ENCODE measurements at places on chromosomes 13 and 19.

DNA sequence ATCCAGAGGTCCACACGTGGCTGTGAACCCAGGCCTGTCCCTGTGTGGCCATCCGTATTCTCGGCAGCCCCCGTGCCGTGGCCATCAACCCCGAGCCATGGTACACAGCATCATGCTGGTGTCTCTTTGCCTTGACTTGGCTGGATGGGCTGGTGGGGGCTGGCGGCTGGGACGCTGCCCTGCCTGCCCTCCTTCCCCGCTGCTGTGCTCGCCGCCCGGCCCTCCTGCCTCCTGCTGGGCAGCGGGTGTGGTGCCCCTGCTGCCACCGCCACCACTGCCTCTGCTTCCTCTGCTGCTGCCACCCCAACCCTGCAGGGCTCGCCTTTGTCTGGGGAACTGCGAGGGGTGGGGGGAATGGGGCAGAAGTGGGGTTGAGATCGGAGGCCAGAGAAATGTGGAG, 19.7 kb upstream of the EHD2 start:
- no peak for DNase-seq

GRCh38 chr13:30804474-30804873, 69.1 kb downstream of the ALOX5AP start:
- DNase-seq, result no peak

DNA sequence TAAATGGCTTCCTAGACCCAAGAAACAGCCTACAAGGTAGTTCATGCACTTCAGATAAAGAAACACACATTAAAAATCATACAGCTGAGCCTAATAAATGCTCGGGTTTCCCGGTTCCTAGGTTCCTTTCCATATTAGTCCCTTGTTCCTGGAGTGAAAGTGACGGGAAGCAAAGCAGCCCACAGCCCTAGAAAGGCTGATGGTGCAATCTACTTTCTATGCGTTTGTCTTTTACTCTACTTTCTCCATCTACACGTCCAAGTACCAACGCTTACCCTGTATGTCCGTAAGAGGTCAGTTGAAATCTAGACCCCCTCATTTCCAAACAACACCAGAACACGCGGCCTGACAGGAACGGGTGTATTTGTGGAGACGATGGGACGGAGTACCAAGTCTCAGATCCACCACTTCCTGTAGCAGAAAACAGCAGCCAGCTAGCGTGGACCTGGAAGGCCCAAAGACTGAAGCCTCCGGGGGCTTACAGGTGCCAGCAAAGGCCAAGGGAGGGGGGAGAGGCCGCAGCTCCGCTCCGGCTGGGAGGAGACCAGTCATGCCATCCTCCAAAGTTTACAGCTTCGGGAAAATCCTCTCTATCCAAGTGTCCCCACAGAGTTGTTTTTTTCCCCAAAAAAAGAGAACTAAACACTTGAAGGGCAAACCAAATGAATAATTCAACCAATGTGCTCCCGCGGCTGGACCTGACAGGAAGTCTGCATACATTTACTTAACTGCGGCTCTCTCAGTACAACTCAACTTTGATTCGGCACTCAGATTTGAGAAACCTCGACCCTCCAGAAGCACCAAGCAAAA, 34.1 kb downstream of the STK24 start:
- DNase-seq, result no peak

DNA sequence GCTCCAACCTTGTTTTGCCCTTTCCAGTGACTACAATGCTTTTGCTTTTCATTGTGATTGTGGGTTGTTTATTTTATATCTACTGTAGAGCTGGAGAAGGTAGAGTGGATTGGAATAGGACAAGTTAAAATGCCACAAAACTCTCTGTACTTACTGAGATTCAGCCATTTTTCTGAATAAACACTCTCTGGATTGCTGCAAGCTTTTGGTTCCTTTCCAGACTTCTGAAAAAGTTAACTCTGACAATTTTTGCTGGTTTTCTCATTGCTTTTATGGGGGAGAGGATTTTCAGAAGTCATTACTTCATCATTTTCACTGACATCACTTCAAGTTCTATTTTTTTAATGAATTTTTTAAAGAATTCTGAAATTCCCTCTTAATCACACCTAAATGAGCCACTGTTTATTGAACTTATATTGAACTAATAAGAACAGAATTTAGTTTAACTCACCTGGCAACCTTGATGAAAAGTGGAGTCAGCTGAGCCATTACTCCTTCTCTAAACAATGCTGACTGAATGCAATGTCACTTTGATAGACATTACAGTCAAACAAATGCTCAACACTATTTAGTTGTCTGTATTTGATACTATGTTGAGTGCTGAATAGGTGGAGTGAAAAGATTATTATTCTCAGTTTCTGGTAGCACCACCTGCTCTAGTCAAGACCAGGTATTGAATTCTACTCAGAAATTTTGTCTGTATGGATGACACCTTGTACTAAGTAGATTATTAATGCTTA, 303.5 kb downstream of the DLEU7 start:
- no peak for DNase-seq

DNA sequence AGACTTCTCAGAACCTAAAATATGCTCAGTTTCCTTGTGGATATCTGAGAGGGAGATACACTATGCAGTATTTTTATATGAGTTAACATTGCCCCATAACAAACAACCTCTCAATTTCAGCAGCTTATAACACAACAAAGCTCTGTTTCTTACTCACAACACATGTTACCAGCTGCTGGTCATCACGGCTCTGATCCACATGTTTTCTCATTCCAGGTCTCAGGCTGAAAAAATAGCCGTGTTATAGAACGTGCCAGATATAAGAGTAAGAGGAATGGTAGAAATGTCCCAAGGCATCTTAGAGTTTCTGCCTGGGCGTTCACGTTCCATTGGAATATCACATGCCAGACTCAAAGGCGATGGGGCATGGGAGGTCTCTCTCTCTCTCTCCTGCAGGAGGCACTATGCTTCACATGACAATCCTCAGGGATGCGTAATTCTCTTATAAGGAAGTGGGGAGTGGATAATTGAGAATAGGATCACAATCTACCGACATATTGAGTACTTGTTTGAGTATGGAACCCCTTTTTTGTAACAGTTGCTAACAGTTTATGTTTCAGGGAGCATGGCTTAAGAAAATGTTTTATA, 246.6 kb downstream of the NHLRC3 start:
- DNase-seq, result no peak

GRCh38 chr19:57110592-57111328, 9.0 kb upstream of the USP29 start:
- DNase-seq, result no peak

GRCh38 chr19:43735957-43736356, 18.8 kb downstream of the SMG9 start:
- no peak for DNase-seq

DNA sequence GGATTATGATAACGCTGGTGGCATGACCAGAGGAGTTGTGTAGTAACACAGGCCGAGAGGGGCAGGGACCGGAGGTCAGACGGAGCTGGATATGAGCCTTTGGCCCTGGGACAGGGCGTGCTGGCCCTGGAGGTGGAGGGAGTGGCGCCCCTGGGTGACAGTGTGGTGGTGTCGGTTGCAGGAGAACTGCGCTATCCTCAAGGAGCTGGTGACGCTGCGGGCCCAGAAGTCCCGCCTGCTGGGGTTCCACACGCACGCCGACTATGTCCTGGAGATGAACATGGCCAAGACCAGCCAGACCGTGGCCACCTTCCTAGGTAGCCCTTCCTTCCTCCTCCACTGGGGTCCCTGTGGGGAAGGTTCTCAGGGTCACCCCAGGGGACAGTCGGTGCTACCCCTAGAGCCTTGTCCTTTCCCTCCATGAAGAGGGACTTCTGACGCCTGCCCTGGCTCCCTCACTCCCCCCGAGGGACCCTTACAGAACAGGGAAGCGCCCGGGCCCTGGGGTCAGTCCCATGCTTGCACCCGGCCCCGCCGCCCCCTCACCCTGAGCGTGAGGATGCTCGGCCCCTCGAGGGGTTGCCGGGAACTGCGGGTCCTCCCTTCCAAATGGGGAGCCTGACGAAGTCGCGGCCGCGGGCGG, 12.8 kb upstream of the ZNF554 start:
- DNase-seq, result no peak

DNA sequence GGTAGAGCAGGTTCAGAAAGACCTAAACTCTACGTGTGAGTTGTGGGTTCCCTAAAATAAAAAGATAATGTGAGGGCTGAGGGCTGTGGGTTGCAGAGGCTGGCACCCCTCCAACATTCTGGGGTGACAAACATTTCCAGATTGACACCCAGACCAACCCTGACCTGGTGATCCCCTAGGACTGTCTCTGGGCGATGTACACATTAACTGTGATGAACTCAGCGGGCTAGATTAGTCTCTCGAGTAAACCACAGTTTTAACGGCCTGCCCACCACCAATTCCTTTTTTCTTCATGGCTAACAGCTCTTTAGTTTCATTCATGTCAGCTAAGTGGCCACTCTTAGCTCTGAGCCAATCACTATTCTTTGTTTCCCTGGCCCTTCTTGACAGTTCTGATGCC, 24.8 kb downstream of the SIAH3 start:
- no peak for DNase-seq

GRCh38 chr13:108964606-108965005, 335.2 kb downstream of the MYO16 start:
- DNase-seq, result no peak

DNA sequence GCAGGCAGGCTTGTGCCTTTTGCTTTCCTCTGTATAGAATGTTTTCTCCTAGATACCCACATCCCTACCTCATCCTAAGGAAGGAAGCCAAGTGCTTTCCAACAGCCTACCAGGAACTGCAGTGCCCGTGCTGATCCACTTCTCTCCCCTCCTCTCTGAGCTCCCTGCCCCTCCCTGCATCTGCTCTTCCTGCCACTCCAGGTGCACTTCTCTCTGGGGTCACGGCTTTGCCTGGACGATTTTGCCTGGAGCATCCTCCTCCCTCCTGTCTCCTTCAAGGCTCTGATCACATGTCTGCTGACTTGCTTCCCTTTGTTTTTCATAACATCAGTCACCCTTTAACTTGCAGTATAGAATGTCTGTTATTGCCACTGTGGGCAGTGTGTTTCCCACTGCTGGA, 34.7 kb upstream of the IRS2 start:
- DNase-seq, result no peak

DNA sequence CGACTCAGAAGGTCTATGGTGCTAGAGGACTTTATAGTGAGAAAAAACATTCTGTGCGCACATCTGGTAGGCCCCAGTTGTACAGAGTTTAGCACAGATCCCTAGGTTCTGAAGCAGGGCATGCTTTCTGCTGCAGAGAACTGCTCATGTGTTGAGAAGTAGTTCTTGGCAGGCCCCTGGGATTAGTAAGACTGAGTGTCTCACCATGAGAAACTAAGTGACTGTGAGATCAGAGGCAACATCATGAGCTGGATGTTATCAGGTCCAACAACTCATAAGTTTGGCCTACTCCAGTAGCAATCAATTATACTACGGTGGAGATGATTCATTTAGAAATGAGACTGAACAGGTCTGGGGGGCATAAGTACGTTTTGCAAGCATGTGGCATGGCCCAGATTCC, 507.4 kb upstream of the KLF12 start:
- DNase-seq, result no peak

DNA sequence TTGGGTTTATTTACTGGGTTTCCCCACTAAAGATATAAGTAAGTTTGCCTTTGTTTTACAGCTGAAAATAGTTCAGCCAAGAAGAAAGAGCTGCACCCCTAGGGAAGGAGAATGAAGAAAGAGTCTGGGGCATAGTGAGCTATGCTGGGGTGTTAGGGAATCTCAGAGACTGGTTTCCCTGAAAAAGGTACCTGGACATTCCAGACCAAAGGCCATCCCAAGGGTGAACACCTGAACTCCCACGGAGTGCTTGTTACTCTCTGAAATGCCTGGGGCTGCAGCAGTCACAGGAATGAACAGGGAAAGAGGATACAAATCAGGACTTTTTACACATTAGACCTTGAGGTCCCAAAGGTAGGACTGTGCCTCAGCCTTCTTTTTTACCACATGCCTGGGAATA, 337.6 kb upstream of the SLC10A2 start:
- DNase-seq, result no peak

DNA sequence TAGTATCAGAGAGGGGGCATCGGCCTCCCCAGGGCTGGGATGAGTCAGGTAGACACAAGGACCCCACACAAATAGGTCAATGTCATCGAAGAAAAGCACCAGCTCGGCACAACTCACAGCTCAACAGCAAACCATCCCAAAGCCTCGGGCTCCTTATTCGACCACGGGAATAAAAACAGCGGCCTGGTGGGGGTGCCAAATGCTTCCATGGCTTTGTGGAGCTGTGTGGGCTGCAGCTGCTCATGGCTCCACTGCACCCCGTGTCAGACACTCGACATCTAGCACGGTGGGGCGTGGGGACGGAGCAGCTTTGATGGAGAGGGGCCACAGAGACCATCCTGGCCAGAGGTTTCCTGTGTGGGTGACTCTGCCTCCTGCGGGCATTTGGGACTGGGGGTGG, 212.5 kb upstream of the SOX1 start:
- DNase-seq, result no peak

GRCh38 chr13:79631051-79631659, 150.2 kb downstream of the NDFIP2 start:
- DNase-seq, result no peak

- DNase-seq, result no peak
Measured at GRCh38 chr13:60343978-60344377, 53.0 kb upstream of the TDRD3 start.

- DNase-seq, result no peak
Measured at GRCh38 chr13:78779608-78780007, 120.7 kb upstream of the OBI1 start.

DNA sequence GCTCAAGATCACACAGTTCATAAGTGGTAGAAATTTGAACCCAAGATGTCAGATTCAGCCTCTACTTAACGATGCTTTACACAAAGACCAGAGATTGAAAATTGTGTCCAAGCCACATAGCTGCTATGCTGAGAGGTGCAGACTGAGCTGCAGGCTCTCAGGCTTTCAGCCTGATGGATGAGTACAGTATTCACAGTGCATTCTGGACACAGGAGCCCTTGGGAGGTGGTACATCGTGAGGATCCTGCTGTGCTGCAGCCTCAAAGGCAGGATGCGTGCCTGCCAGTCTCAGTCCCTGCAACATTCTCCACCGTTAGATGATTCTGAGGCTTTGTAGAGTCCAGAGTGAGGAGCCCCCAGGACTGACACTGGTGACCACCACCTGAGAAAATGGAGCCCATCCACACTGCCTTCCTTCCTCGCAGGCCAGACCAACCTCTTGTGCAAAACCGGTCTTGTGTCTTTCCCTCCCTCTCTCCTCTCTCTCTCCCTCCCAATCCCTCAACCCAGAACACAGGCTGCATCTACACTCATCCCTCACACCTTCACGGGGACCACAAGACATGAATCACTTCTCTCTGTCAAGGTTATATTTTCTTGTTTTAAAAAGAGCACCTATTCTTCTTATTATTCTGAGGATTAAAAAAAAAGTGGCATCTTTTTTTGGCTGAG, 203.4 kb upstream of the ZNF507 start:
- DNase-seq, result no peak

DNA sequence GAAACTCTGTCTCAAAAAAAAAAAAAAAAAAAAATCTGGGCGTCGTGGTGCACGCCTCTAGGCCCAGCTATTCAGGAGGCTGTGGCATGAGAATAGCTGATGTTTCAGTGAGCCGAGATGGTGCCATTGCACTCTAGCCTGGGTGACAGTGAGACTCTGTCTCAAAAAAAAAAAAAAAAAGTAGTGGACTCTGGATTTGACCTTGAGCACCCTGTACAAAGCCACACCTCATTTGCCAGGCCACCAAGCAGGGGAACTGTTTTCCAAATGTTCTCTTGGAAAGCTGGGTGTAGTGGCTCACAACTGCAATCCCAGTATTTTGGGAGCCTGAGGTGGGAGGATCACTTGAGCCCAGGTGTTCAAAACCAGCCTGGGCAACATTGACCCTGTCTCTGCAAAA, 3.8 kb upstream of the ZNF555 start:
- DNase-seq, result no peak

GRCh38 chr13:114128348-114128623, 4.1 kb downstream of the RASA3 start:
- no peak for DNase-seq

GRCh38 chr13:110521296-110521680, 40.2 kb downstream of the RAB20 start:
- no peak for DNase-seq

Data from skin of body (tissue), 3 donors.